ENCODE measurements at places on chromosomes 11 and 22.

DNA sequence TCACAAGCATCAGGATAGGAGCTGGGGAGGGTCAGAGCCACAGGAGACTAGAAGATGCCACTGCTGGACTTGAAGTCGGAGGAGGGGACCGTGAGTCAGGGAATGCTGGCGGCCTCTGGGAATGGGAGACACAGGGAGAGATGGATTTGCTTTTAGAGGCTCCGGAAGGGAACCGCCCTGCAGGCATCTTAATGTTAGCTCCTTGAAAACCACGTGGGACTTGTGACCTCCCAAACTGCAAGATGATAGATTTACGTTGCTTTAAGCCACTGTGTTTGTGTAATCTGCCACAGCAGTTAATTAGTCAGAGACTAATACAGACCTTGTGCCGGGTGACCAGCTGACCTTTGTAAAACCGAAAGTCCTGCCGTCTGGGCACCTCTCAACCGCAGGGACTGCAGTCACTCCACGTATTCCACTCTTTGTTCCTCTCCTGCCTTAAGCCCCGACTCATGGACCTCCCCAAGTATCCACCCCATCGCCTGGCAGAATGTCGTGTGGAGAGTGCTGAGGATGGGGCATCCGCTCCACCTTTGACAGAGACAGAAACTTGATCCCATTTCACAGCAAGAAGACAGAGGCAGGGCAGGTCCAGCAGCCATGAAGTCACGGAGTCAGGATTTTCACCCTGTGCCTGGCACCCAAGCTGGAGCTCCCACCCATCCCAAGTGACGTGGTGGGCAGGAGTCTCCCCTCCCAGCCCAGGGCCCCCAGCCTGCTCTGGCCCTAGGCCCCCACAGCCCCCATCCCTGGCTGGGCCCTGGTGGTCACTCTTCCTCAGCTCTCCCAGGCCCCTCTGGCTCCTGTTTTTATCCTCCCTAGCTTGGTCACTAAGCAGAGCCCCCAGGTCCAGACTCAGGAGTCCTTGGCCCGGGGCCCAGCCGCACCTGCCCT is 19.4 kb upstream of the CTSD start:
- no peak overlapping the region for H3K27ac ChIP-seq
- H3K4me3 ChIP-seq = no peak overlapping the region
- no peaks in the 10 kb centered on the region for H3K27me3 ChIP-seq
- no peaks in the 10 kb centered on the region for H3K4me1 ChIP-seq

DNA sequence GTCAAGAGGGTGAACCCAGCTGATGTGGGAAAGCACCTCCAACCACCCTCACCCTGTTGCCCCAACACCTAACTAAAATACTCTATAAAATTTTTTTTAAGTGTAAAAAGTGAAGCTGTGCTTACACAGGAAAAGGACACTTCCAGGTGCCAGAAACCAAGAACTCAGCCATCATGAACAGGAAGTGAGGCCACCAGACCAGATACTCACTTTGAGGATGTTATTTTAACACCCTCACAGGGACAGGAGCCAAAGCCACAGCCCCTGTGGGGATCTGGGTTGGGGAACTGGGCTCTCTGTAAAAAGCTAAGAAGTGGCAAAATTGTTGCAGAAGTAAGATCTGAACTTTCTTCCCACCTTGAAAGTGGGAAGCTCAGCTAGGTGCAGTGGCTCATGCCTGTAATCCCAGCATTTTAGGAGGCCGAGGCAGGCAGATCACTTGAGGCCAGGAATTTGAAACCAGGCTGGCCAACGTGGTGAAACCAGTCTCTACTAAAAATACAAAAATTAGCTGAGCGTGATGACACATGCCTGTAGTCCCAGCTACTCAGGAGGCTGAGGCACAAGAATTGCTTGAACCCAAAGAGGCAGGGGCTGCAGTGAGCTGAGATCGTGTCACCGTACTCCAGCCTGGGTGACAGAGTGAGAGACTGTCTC is 3.8 kb downstream of the RSPH14 start:
- H3K4me1 ChIP-seq = peaks cover 6% of the 10 kb centered on the region
- DNase-seq = no peak
- no peaks in the 10 kb centered on the region for H3K36me3 ChIP-seq
- H3K4me3 ChIP-seq = no peak overlapping the region
- no peak overlapping the region for H3K27ac ChIP-seq
- no peaks in the 10 kb centered on the region for H3K27me3 ChIP-seq

DNA sequence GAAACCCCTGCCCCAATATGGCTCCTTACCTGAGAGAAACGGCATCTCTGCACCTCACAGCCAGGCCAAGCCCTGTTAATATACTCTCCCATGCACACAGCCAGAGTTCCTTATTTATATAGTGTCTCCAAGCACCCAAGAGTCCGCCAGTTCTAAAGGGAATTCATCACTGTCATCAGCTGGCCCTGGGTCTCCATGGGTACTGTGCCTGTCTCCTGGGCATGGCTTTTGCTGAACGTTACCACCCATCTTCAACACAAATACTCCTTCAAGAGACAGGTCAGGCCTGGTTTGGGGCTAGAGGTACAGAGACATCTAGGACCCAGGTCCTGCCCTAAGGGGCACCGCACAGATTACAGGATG is 1.6 kb upstream of the ATG16L2 start:
- H3K4me1 ChIP-seq = peaks cover 15% of the 10 kb centered on the region
- no peak for DNase-seq
- peak overlapping the region; percentile 40 for H3K4me3 ChIP-seq

GRCh38 chr11:95575517-95575916 is 214.1 kb downstream of the FAM76B start:
- no peaks in the 10 kb centered on the region for H3K27me3 ChIP-seq
- H3K4me1 ChIP-seq = no peaks in the 10 kb centered on the region
- H3K36me3 ChIP-seq = no peaks in the 10 kb centered on the region

GRCh38 chr22:37303821-37304274 is 21.5 kb downstream of the CYTH4 start:
- peaks cover 12% of the 10 kb centered on the region for H3K4me1 ChIP-seq
- H3K27ac ChIP-seq = no peak overlapping the region
- no peak overlapping the region for H3K4me3 ChIP-seq
- no peak for DNase-seq

DNA sequence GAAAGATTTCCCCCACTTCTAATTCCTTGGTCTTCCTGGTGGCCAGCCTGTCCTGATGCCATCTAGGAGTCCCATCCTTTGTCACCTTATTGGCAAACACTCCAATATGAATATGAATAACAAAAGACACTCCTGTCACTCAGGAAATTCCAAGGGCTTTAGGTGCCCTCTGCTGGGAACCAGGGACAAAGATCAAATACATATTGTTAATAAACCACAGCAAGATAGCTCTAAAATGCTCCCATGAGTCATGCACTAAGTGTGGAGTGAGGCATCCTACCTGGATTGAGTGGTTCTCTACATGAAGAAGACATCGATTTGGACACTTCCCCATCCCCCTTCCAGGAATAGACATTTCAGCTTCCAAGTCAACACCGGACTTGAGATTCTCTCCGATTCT is 823.6 kb downstream of the TBC1D22A start:
- no peaks in the 10 kb centered on the region for H3K4me1 ChIP-seq
- no peak for DNase-seq
- no peak overlapping the region for H3K27ac ChIP-seq

- H3K36me3 ChIP-seq = no peaks in the 10 kb centered on the region
- no peaks in the 10 kb centered on the region for H3K4me1 ChIP-seq
- no peak overlapping the region for H3K4me3 ChIP-seq
- DNase-seq = no peak
- no peak overlapping the region for H3K27ac ChIP-seq
Measured at GRCh38 chr22:35489239-35489638, 51.4 kb upstream of the RASD2 start.

DNA sequence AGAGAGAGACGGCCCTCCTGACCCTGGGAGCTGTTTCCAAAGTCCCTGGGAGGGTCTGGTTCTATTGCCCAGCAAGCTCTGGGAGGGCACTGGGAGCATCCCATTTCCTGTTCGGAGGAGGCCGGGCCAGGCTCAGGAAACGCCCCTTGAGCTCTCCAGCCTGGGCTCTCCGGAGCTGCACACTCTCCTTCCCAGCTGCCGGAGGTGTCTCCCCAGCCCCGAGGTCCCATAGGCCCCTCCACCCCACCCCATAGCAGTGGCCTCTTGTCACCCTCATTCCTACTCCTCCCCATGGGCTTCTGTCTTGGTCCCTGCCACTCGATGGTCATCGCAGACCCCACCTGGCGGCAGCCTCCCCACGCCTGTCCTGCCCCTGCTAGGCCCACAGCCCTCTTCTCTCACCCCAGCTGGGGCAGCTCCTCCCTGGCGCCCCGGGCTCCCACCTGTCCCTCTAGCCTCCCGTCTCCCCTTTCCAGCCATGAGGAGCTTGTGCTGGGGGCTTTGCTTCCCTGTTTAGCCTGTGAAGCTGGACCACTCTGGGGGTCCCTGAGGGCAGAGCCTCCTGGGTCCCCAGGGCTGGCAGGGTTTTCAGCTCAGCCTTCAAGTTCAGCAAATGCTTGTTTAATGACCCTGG is 2.8 kb downstream of the TSPAN32 start:
- H3K27me3 ChIP-seq = no peaks in the 10 kb centered on the region
- H3K36me3 ChIP-seq = no peaks in the 10 kb centered on the region
- no peak for DNase-seq
- H3K27ac ChIP-seq = no peak overlapping the region

GRCh38 chr11:112610494-112610893 is 349.8 kb upstream of the PLET1 start:
- peaks cover 10% of the 10 kb centered on the region for H3K4me1 ChIP-seq
- no peak overlapping the region for H3K27ac ChIP-seq
- no peak for DNase-seq
- H3K4me3 ChIP-seq = no peak overlapping the region

DNA sequence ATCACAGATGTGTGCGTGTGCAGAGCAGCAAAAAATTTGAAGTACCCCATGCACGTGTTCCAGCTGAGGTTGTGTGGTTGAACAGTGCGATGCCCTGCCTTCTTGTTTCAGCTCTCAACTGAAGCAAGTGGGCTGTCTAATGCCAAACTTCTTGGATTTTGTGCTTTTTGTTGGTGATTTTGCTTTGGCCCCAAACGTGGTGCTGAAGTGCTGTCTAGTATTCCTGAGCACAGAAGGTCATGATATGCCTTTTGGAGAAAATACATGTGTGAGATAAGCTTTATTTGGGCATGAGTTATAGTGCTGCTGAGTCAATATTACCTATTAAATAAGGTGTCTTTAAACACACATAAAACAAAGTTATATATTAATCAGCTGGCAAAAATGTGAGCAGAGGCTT is 14.1 kb downstream of the YDJC start:
- no peaks in the 10 kb centered on the region for H3K27me3 ChIP-seq
- H3K36me3 ChIP-seq = peaks cover 4% of the 10 kb centered on the region
- no peak for DNase-seq
- H3K4me1 ChIP-seq = no peaks in the 10 kb centered on the region

GRCh38 chr11:130698174-130698573 is 218.1 kb downstream of the SNX19 start:
- DNase-seq = no peak
- no peaks in the 10 kb centered on the region for H3K27me3 ChIP-seq
- no peak overlapping the region for H3K4me3 ChIP-seq
- H3K27ac ChIP-seq = no peak overlapping the region
- no peaks in the 10 kb centered on the region for H3K4me1 ChIP-seq

DNA sequence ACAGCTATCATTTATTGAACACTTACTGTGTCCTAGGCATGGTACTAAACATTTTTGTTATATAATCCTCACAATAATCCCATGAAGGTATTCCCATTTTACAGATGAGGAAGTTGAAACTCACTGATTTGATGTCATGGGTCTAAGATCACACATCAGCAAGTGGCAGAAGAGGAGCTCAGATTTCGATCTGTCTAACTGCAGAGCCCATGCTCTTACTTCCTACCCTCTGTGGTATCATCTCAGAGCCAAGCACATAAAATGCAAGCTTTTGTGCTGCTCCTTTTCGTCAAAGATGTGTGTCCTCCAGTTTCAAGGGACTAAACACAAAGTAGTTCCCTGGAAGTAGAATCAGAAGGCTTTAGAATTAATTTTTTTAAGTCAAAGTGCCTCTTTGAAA is 71.1 kb downstream of the ARFGAP2 start:
- H3K36me3 ChIP-seq = no peaks in the 10 kb centered on the region
- DNase-seq = no peak
- H3K4me3 ChIP-seq = no peak overlapping the region
- no peak overlapping the region for H3K27ac ChIP-seq
- H3K4me1 ChIP-seq = peaks cover 15% of the 10 kb centered on the region

DNA sequence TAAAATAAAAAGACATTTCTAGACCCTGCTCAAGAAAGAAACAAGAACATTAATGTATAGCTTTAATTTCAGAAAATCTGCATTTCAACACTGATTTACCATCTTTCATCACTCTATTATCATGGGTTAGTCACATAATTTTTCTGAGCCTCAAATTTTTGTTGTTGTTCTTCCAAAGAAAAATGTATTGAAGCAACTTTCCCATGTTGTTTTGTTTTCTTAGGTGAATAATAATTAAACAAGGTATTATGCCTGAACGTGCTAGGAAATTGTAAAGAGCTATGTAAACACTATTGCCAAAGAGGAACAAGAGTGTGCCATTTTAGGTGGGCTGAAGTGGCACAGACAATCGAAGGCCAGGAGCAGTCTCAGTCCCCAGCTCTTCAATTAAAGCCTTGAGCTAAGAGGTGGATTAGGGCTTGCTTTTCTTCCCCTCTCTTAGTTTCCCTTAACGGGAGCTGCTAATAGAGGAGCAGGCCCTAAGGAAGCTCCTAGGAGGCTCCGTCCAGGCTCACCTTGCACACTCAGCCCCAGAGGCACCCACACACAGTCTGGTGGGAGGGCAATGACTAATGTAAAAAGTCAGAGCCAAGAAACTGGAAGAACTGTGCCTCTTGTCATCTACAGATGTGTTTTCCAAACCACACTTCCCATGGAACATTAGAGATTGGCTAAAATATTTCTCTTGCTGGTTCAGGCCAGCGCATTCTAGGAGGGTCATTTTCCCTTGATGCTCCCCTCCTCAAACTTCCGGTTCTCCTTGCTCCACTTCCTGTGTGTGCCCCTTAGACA is 8.8 kb upstream of the UBASH3B start:
- no peaks in the 10 kb centered on the region for H3K27me3 ChIP-seq
- H3K4me1 ChIP-seq = no peaks in the 10 kb centered on the region
- no peak overlapping the region for H3K27ac ChIP-seq

GRCh38 chr22:31449506-31449905 is 40.1 kb downstream of the EIF4ENIF1 start:
- H3K27me3 ChIP-seq = no peaks in the 10 kb centered on the region
- no peak for DNase-seq

GRCh38 chr11:36452961-36453360 is 57.1 kb downstream of the TRAF6 start:
- H3K4me3 ChIP-seq = no peak overlapping the region
- H3K4me1 ChIP-seq = peaks cover 14% of the 10 kb centered on the region
- DNase-seq = no peak
- H3K27ac ChIP-seq = no peak overlapping the region

- 0 out of 2 replicates have a peak, but pooled peaks cover 4% of the 10 kb centered on the region for H3K4me1 ChIP-seq
- no peaks in the 10 kb centered on the region for H3K27me3 ChIP-seq
- no peak overlapping the region for H3K27ac ChIP-seq
- H3K36me3 ChIP-seq = no peaks in the 10 kb centered on the region
- DNase-seq = no peak
Measured at GRCh38 chr11:86396396-86396795, 21.7 kb downstream of the CCDC81 start.

Measured in GM23338 (cell line).